ENCODE measurements at places on chromosomes 7 and 10.

DNA sequence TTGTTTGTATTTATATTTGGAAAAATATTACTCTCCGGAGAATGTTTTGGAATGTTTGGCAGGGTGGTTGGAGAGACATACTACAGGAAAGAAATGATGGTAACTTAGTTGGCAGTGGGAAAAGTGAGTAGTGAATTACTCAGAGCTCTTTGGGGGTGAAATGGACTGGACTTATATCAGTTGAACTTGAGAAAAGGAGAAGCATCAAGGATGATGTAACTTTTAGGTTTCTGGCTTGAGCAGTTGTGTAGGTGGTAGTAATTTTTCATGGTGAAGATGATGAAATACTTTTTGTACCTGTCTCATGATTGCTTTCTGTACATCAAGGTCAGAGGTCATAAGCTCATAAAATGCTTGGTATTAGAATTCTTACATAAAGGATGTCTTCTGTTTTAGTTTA, 617.2 kb downstream of the AUTS2 start:
- DNase-seq = no peak

DNA sequence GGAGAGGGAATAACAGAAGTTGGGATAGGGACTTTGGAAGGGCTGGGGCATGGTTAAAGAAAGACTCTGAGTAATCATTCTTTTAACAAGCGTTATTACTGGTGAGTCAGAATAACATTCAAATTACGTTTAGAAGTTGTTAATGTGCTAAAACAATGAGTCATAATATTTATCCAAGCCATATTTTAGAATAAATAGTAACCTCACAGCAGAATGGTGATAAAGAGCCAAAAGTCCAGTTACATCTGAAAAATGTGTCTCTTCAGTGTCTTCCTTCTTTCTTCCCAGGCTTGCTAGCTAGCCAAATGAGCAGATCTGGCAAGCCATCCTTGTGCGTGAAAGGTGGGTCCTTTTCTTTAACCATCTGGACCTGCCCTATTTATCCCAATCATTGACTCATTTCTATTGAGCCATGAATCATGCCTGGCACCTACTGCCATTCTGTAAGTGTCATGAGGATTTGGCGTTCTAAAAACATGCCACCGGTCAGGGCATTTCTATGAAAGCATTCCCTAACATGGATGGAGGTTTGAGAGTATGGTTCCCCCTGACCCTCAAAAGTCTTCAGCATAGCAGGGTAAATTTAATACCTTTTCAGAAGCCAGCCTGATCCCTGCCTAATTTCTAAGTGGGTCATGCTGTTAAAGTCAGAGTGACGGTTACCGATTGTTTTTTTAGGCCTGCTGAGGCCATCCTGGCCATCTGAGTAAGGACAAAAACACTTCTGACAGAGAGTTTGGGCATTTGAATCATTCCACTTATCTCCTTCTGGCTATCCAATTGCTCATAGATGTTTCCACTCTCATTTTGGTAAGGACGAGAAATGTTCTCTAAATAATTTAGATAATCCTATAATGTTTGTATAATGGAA, 26.9 kb downstream of the MYPN start:
- no peak for DNase-seq

DNA sequence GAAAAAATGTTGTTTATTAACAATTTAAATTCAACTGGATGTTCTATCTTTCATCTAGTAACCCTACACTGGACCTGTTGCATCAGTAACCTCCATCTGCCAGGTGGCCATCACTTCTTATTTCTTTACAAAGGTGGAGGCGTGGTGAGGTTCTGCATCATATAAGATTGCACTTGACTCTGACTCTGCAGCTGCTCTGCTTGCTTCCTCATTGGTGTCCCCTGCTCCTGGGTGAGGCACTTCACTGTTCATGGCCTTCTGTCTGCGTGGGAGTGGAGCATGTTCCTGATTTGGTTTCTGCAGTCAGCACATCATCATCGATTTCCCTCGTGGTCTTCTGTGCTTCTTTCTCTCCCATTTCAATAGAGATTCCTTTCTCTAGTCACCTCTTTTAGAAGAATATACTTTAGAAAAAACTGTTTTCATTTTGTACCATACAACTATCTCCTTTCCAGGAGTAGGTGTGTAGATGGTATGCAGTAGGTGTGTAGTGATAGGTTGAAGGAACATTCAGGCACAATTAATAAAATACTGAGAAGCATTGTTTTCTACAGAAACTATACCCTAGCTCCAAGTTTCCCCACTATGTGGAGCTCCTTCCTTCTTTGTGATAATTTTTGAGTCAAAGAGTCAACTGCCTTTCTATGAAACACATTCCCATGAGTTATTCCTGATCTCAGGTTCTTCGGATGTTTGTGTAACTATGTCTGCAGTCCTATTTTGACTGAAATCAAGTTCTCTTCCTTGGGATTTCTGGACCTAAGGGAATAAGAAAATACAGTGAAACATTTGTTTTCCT, 231.7 kb upstream of the CNTNAP2 start:
- no peak for DNase-seq

DNA sequence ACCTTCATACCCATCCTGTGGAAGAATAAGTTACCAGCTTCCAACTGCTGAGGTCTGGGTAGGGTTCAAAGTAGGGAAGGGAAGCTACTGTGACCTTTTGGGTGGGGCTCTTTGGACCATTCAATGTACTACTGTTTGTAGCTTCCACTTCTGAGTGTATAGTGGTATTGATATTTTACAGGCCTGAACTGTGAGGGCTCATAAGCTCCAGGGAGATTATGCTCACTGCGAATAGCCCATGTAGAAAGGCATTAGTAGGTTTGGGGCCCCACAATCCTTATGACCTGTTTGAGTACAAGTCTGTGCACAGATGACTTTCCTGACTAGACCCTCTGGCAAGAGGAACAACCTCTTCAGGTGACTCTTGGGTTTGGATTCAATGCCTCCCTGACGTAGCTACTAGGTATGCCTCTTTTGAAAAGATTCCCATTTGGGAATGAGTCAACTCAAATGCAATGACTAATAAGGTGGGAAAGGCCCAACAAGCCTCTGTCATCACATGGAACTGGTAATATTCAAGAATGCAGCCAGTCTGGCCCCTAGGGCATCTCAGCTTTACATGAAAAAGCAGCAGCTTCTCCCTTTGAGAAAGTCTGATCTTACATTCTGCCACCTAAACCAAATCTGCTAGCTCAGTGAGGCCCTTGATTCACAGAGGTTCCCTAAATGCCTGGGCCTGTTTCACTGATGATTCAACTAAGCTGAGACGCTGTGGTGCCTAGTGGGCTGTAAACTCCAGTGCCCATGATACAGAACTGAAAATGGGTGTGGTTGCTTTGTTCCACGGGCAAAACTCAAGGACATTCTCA, 79.8 kb downstream of the ABI1 start:
- DNase-seq = no peak

DNA sequence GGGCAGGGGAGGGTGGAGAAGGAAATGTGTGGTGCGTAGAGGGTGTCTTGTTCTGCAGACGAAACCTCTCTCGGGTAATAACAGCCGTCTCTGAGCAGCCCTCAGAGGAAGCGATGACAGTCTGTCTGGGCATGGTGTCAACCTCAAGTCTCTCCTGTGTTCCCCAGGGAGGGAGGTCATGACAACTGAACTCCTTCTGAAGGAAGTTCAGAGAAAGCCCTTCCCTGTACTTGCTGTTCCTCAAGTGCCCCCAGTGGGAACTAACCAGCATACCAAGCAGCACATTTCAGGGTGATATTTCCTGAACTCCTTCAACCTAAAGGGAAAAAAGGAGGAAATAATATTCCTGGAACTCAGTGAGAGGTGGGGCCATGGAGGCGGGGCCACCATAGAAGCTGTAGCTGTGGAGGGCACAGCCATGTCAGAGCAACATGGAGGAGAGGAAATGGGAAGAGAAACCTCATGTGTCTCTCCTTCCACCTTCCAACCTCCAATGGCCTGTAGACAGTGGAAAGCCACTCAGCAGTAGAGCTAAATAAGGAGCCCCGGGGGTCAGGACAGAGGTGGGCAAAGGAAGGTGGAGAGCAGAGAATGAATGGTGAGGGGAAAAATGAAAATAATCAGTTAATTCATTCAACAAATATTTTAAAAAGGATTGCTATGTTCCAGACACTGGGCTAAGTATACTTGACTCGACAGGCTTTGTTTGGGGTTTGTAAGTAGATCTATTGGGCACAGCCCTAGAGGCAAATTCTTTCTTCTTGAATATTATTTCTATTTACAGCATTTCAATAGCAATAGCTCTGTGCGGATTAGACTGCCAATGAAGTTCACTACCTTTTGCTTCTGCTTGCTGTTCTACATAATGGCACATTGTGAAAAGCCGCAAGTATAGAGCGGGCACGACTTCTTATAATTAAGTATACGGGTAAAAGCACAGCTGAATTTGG, 61.0 kb upstream of the AOAH start:
- DNase-seq = peak; percentile 63

DNA sequence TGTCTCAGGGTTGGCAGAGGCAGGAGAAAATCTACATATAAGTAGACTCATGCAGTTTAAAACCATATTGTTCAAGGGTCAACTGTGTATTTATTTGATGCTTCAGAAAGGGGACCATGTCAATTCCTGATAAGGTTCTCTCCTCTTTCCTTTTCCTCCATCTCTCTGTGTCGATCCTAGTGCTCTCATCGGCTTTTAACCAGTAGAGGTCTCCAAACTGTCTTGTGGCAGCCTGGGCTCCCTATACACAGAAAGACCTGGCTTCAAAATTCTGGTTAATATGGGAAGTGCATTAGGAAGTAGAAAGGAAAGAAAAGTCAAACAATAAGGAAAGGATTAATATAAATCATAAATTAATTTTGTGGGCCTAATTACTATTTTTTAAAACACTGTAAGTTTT, 304.4 kb upstream of the C7orf33 start:
- DNase-seq = no peak

- DNase-seq = no peak
These were observed 96.8 kb upstream of the SAMD8 start for GRCh38 chr10:75014516-75015230.

GRCh38 chr7:128084896-128085608, 53.8 kb upstream of the LRRC4 start:
- DNase-seq = no peak

DNA sequence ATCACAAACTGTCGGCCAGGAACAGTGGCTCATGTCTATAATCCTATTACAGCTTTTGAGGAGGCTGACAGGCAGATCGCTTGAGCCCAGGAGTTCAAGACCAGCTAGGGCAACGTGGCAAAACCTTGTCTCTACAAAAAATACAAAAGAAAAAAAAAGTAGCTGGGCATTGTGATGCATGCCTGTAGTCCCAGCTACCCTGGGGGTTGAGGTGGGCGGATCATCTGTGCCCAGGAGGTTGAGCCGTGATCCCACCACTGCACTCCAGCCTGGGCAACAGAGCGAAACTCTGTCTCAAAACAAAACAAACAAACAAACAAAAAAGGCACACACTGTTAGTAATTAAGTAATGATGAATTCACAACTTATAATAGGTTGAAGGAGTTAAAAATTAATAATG, 441.5 kb upstream of the PCDH15 start:
- no peak for DNase-seq

DNA sequence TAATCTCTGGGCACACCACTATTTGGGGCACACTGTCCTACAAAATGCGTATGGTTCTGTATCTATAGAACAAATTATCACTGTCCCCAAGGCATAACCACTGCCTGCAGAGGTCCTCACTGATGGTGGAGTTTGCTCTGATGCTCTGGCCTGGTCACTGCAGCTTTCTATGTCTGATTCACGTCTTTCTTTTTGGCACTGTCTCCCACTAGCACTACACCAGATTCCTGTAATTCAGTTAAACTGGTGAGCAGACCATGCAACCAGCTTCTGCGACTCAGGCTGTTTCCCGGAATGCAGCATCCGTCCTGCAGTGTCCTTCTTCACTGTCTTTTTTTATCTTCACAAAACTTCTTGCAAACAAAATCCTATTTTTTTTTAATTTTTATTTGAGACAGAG, 112.8 kb downstream of the KLF6 start:
- DNase-seq = no peak

GRCh38 chr10:12177642-12178041, 18.0 kb downstream of the NUDT5 start:
- no peak for DNase-seq

- DNase-seq = peak; percentile 54
These were observed 844 bp downstream of the FBXW4 start for GRCh38 chr10:101693978-101694673.

DNA sequence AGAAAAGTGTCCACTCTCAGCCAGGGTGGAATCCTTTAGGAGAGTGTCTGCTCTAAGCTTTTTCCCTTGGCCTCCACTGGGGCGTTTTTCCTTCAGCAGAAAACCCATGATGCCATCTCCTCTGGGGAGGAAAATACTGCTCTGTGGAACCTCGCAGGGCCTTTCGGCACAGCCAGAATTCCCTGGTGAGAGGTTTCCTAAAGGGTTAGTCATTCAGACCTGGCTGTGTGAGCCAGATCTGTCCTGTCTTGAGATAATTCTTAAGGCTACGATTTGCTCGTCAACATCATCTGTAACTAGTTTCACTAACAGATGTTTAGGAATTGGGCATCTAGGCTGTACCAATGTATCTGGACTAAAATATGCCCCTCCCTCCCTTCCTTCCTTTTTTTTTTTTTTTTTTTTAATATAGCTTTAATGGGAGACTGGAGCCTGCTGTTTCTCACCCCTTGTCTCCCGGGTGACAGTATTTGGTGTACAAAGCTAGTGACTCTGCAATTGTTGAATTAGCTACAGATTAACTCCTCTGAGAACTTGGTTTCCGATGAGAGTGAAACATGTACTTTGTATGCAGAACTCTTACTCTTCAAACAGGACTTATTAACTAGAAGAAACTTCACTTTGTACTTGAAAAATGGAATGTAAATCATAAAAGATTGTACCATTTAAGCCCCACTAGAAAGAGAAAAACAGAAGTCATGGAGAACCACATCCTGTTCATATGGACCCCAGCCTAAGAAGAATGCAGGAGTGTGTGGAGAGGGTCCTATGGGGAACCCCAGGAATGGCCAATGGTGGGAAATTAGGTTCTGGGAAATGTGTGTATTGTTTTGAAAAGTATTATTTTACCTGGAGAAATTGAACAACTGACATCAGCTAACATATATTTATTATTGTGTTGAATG, 230.9 kb downstream of the CAMK1D start:
- DNase-seq = no peak

- no peak for DNase-seq
These were observed 269.1 kb downstream of the ZMYND11 start for GRCh38 chr10:404346-404745.

DNA sequence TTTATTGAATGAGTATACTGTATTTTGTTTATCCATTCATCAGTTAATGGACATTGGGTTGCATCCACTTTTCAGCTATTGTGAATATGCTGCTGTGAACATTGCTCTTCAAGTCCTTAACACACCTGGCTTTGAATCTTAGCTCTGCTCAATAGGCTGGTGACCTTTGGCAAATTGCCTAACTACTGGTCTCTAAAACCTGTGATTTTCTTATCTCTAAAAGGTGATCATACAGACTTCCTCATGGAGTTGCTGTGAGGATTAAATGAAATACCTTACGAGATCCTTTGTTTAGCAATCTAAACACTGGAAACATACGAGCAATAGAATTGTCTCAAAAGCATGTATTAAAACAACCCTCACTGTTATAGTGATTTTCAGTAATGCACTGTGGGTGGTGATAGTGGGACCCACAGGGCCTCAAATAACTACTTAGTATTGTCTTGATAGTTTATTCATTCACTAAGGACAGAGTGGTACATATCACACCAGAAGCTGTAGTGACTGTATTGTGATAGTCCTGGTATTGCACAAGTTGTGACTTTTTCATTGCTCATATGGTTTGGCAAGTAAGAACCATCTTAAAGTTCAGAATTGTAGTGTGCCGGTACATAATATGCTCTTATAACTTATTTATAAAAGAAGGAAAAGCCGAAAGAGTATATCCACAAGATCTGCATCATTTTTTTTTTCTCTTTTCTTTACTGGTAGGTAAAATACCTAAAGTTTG, 257.6 kb downstream of the EXOC4 start:
- no peak for DNase-seq

- DNase-seq = no peak
These were observed 27.1 kb upstream of the STOX1 start for GRCh38 chr10:68800211-68800610.
